Omental fat pad (tissue), 4 donors: ENCODE measurements at places on chromosomes 3 and 15.

- DNase-seq, result no peak
Observed at GRCh38 chr15:78387246-78388037, 47.3 kb downstream of the CRABP1 start.

GRCh38 chr3:180332608-180333007, 269.4 kb upstream of the TTC14 start:
- DNase-seq, result no peak

GRCh38 chr3:148816981-148817525, 10.6 kb upstream of the CPB1 start:
- no peak for DNase-seq

- DNase-seq, result no peak
Observed at GRCh38 chr3:125375950-125376679, 990 bp upstream of the ZNF148 start.

GRCh38 chr3:45480218-45480617, 91.8 kb downstream of the LARS2 start:
- no peak for DNase-seq

- no peak for DNase-seq
Observed at GRCh38 chr3:42205800-42206514, 60.0 kb downstream of the CCK start.

- DNase-seq, result no peak
Observed at GRCh38 chr3:32630266-32630665, 54.7 kb upstream of the CNOT10 start.

DNA sequence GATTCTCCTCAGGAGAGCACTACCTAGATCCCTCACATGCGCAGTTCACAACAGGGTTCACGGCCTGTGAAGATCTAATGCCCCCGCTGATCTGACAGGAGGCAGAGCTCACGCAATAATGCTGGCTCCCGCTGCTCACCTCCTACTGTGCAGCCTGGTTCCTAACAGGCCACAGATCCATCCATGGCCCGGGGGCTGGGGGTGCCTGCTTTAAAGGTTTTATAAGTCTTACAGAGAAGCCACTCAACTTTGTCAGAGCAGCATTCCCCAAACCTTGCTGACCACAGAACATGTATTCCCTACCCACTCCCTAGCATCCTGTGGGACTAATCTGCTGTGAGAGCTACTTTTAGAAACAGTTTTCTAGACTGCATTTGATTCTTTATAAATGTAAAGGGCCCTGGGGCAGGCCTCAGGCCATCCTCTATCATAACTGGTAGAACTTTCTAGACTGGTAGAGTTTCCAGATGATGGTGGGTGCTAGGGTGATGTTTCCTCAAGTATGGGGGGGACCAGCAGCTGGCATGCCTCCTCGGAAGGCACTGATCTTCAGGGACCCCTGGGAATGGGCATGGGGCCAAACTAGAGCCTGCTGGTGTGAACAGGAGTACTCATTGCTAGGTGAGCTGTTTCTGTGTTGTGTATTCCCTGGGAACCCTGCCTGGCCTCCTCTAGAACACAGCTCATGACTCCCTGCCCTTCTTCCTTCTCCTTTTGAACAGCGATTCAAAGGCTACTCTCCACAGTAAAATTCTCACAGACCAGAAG, 25.7 kb upstream of the RAD18 start:
- no peak for DNase-seq

GRCh38 chr3:196055240-196055639, 26.6 kb downstream of the TFRC start:
- DNase-seq, result no peak

- DNase-seq, result no peak
Observed at GRCh38 chr15:70234256-70234905, 136.7 kb upstream of the TLE3 start.

DNA sequence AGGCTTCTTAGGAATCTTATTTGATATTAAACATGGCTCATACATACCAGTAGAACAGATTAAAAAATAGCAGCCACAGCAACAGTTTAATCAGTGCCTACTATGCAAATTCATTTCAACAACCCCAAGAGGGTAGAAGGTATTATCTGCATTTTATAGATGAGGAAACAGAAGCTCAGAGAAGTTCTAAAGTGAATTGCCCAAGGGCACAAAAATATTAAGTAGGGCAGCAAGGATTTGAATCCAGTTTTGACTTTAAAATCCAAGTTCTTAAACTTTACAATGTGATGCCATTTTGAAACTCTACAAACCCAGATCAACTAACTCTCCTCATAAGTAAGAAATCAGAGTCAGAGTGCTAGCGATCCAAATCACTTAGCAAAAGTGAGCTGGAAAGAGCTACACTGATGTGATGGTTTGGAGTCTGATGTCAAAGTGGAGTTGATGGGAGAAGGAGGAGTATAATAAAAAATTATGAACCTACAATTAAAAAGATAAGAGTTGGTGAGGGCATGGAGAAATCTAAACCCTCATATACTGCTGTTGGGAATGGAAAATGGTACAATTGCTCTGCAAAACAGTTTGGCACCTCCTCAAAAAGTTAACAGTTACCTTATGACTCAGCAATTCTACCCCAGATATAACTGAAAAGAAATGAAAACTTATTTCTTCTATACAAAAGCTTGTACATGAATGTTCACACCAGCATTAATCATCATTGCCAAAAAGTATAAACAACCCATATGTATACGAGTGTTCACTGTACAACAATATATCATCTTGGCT, 51.0 kb upstream of the PLXND1 start:
- no peak for DNase-seq

DNA sequence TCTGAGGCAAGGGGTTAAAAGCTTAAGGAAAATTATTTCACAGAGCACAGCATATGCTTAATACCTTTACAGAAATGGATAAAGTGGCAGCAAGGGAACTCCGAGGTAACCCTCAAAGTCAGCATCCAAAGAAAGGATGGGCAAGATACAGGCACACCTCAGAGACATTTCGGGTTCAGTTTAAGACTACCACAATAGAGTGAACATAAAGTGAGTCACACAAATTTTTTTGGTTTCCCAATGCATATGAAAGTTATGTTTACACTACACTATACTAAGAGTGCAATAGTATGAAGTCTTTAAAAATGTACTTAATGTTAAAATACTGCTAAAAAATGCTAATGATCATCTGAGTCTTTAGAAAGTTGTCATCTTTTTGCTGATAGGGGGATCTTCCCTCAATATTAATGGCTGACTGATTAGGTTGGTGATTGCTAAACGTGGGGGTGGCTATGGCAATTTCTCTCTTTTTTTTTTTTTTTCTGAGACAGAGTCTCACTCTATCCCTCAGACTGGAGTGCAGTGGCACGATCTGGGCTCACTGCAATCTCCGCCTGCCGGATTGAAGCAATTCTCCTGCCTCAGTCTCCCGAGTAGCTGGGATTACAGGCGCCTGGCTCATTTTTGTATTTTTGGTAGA, 10.0 kb downstream of the UBR1 start:
- DNase-seq, result no peak

GRCh38 chr3:13040361-13041074, 32.7 kb downstream of the IQSEC1 start:
- DNase-seq, result no peak

DNA sequence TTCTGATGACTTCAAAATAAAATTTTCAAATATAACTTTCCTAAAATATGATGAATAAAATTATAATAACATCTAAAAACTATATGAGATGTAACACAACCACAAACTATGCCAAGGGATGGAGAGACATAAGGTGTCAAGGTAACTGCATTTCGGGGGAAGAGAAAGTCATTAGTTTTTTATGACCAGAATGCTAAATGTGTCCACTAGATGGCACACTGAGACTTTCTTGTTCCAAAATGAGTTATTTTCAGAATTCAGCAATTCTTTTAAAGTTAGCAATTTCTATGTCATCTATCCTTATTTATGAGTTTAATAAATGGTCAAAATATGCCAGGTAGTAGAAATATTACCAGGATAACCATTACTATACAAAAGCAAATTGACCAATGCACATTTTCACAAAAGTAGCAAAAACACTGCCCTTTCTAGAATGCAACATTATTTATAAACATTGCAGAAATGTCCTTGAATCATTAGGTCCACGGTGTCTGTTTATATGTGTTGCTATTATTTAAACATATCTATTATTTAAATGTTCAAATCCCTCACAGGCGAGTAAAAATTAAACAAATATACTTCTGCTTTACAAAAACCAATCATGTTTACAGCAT, 374.2 kb downstream of the PLCL2 start:
- DNase-seq, result no peak

- no peak for DNase-seq
Observed at GRCh38 chr3:52415800-52416199, 29.1 kb downstream of the SEMA3G start.

DNA sequence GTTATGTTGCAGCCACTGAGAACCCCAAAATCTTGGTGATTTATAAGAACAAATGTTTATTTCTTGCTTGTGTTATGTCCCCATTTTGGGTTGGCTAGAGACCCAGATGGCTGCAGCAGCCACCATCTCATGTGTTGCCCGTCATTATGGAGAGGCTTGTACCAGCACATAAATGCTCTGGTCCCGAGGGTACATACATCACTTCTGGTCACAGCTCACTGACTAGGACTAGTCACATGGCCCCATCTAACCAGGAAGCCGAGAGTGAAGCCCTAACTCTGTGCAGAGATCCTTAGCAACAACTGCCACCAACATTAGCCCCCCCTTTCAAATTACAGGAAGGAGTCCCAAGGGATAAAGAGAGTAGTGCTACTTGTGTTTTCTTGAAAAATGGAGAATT, 25.5 kb upstream of the HACD2 start:
- DNase-seq, result no peak

DNA sequence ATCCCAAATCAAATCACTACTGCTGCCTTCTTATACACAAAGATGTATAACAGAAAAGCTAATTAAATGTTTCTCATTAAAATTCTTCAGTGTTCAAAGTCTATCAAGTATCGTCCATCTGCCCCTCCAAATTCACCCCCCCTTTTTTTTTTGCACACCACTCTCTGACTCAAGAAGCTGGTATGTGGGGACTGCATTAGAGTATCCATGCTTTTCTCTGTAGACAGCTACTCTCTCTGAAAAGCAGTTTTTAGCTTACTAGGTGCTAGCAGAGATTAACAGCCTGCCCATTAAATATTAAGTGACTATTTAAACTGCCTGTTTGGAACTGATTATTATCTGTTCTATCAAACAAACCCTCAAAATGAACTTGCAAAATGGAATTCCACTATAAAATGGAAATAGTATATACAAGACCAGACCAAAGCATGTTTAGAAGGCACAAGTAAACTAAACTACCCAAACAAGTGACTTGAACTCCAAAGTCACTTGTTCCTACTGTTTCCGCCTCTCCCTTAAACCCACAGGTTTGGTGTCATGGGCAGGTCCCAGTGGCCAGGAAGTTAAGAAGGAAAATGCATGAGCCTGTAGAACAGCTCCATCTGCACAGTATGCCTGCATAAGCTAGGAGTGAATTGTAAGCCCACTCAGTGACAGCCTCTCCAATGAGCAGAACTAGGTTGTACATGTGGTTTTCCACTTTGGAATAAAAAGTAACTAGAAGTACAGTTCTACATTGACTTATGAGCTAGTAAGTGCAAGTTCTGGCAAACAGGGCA, 32.5 kb downstream of the GBE1 start:
- no peak for DNase-seq

GRCh38 chr15:70762469-70763119, 764 bp downstream of the UACA start:
- DNase-seq, result no peak

GRCh38 chr3:158465074-158465473, 105.9 kb upstream of the MLF1 start:
- no peak for DNase-seq

DNA sequence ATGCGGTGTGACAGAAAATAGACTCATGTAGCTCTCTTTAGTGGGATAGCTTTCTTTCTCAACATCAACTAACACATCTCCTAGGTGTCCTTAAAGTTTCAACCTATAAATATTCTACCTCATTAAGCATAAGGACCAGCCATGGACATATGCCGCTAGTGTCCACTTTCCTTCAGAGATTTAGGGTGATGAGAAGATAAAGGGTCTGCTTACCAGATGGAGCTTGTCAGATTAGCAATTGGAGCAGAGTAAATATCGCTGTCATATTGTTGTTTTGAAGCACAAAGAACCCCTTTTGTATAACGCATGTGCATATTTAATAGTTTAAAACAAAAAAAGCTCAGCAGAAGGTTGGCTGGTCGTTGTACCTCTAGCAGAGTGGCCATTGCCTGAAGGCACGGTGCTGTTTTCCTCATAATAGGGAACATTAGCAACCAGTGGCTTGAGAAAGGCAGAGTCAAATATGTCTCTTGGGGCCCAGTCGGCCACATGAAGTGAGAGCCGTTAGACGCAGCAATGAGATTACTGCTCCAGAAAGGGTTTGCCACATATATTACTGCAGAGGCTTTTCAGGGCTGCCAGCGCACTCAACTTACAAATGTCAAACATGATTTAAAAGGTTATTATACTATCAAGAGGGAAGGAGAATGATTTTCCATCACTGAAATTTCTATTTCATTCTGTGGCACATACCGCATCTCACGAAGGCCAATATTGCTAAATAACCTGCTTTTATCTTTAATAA, 264.2 kb downstream of the ROBO2 start:
- no peak for DNase-seq
